Brain microvascular endothelial cell (primary cell): ENCODE measurements at places on chromosomes 5 and 9.

- no peak for DNase-seq
Measured at GRCh38 chr9:3386753-3387152, 139.0 kb downstream of the RFX3 start.

GRCh38 chr5:169218861-169219260, 82.1 kb downstream of the SLIT3 start:
- no peak for DNase-seq

DNA sequence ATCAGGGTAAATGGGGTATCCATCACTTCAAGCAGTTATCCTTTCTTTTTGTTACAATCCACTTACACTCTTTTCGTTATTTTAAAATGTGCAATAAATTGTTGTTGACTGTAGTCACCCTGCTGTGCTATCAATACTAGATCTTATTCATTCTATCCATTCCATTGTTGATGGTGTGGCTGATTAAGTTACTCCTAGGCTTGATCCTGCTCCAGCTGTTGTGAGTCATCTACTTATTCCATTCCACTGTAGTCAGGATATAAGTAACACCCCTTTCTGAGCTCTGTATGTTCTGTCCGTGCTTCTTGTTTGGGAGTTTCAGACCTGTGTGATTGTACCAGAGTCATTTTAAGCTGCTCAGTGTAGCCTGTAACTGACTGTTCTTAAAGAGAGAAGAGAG, 122.5 kb upstream of the RUSC2 start:
- peak; percentile 88 for DNase-seq

DNA sequence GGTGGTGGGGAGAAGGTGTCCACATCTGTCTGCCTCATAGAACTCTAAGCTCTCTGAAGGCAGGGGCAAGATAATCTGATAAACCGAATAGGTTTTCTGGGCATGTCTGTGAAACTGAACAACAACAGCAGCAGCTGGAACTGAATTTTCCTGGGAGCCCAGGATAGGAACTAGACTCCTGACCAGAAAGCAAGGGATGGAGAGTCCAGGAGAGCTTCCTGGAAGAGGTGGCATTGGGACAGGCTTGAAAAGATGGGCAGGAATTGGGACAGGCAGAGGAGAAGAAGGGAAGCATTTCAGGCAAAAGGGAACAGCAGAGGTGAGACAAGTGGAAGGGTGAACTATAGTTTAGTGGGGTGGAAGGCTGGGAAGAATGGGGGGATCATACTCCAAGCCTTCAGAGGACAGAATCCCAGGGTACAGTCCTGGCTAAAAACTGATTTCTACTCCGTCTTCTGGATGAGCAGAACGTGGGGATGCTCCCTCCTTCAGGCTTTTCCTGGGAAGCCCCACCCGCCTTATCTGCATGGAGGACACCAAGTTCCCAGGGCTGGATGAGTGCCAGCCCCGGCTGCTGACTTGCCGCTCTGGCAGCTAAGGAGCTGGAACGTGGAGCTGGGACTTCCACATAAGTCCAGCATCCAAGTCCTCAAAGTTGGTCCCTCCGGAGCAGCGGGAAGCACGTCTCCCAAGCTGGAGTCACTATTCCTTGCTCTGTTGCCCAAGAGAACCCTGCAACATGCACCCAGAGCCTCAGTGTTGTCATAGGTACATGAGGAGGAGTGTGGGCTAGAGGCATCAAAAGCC, 13.9 kb upstream of the KIF12 start:
- peak; percentile 22 for DNase-seq

DNA sequence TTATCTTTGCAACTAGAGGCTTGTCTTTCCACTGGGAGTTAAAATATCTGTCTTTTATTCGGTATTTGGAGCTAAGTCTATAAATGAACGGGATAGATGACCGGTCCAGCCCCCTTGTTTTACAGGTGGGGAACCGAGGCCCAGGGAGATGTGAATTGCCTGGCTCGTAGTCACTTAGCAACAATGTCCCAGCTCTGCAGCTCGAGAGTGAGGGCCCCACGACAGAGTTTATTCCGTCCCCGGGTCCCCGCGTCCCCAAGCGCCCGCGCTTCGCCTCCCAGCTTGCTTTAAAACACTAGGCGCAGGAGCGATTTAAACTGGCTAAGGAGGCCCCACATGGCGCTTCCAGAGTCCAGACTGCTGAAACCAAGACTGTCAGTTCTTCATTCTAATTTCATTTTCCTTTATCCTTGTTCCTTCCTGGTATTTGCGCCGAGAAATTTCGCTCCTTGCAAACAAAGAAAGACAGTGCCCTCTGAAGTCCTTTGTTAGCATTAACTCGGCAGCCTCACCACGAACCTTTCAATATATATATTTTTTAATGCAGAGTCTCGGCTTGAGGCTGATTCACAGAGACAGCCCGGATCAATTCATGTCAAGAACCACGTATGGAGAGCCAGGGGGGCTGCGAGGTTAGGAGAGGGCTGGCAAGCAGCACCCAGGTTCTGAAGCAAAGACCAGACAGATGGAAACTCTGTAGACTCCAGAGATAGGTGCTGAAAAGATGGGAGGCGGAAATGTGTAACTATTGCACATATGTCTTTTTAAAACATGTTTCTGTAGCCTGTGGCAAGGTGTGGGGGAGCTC, 1.4 kb upstream of the ENC1 start:
- peak; percentile 77 for DNase-seq

DNA sequence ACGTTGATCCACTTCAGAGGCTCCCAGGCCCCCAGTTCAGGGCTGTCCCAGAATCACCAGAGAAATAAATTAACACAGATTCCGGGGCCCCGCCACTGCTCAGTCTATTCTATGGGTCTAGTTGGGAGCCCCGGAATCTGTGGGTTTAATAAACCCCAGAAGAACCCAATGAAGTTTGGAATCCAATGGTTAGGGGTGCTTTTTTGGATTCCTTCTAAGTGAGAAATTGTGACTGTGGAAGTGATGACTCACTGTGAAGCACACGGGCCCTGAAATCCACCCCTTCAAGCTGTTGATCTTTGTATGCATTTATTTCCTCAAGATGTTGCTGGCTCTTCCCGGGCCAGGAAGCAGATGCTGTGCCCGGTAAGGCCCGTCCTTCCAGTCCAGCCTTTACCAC, 57.3 kb upstream of the SLC28A3 start:
- peak; percentile 53 for DNase-seq

GRCh38 chr5:83927140-83927733, 206.6 kb upstream of the HAPLN1 start:
- peak; percentile 81 for DNase-seq

DNA sequence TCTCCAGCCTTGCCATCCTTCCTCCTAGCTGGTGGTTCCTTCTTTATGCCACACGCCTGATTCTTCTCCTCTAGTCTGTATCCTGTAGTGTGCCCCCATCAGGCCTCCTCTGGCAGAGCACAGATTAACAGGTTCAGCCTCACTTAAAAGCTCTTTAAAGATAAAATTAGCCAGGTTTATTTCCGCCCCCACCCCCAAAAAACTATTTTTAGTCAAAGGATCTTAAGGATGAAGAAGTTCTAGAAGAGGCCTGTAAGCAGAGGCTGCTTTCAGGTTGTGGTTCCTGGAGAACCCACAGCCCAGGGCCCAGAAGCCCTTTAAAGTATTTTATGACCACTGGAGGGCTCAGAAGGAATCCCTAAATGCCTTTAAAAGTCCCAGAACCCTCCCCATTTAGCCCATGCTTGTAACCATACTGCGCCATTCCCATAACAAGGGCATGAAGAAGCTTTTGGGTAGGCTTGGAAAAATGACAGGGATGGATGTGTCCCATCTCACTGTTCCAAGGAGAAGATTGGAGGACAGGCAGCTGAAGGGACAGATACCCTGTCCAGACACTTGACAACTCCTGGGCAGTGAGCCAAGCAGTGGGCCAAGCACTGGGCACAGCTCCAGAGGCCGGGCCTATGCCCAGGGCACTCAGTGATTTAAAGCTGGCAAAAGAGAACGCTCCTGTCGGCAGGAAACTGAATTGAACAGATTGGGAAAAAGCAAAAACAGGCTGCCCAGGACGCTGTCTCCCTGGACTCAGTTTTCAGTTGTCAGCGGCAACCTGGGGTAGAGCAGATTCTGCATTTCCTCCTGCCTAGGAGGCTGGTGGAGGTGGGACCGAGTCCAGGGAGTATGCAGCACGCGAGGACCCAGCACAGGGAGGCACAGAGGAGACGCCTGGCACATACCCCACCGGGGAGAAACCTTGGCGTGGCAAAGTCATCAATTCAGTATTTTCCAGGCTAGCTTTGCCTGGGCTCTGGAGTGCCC, 106.3 kb upstream of the SSBP2 start:
- DNase-seq: no peak

- peak; percentile 18 for DNase-seq
Measured at GRCh38 chr9:124629600-124629999, 122.4 kb upstream of the NR5A1 start.

DNA sequence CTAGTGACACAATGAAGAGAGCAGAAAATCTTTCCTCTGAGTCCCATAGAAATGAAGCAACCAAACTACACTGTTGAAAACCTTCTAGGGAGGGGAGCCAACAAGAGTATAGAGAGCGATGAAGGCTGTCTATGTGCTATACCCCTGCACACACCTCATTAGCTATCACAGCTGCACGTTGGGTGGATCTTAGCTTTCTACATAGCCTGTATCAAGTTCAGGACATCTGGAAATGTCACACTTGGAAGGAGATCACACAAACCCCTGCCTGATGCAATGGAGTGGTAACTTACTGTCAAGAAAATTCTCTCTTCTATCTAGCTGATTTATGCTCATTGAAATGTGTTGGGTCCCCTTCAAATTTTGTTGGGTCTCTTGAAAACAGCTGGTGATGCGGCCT, 127.0 kb upstream of the NTRK2 start:
- no peak for DNase-seq

DNA sequence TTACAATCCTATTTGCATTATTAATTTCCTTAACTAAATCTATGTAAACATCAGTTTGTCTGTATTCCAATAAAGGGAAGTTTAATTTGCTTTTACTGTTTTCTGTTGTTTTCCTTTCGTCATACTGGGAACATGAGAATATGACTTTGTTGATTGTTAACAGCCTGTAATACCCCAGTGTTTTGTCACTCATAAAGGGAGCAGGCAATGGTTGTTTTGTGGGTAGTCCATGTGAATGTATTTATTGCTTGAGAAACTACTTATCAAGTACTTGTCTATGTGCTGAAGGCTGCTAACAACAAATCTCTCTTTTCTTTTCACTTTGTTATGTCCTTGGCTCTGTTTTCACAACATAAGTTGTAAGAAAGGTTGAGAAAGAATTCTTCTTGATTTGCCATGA, 1070.2 kb upstream of the ACO1 start:
- DNase-seq: no peak
